Frontal cortex (tissue), 4 donors: ENCODE measurements at places on chromosomes 16 and 17.

- peak; percentile 46 for DNase-seq
Observed at GRCh38 chr16:57801098-57801808, 1.0 kb downstream of the KIFC3 start.

DNA sequence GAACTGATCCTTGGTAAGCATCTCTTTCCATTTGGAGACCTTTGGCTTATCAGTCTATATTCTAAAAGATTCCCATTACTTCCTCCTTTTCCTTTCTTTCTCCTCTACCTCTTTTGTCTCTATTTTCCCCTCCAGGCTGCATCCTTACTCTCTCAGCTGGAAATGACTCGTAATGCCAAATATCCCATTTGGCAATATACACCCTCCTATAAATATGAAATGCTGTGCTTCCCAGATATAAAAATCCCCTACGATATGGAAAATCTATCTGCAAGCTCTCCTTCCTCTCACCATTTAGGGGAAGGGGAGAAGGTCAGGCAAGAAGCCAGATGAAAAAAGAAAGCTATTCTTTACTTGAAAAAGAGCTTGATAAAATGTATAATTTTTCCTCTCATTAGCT lies 39.9 kb downstream of the XPO6 start:
- no peak for DNase-seq

- no peak for DNase-seq
Observed at GRCh38 chr17:81301195-81302144, 6.4 kb upstream of the SLC38A10 start.

DNA sequence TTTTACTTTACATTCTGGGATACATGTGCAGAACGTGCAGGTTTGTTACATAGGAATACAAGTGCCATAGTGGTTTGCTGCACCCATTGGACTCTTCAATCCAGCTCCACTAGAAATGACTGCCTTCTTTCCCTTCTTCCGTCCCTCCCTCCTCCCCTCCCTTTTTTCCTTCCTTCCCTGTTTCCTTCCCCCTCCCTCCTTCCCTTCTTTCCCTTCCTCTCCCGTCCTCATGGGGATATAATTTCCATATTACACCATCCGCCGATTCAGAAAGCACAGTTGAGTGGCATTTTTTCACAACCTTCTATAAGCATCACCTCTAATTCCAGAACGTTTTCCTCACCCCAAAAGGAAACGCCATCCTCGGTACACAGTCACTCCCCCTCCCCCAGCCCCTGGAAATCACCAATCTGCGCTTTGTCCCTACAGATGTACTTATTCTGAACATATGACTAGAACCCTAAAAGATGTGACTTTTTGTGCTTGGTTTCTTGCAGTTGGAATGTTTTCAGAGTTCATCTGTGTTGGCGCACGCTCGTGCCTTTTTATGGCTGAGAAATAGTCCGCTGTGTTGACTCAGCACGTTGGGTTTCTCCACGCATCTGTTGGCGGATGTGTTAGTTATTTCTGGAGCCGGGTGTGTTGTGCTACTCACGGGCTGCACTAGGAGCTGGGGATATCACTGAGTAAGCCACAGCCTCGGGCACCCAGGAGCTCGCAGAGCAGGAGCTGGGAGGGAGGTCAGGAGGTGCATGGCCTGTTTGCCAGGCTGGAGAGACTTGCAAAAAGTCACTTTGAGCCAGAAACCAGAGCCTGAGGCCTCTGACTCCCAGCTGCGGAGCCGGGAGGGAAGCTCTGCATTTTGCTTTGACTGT lies 336.4 kb downstream of the SEC14L1 start:
- peak; percentile 74 for DNase-seq

GRCh38 chr17:78800132-78800931 lies 18.3 kb upstream of the CYTH1 start:
- DNase-seq, result no peak

- DNase-seq, result no peak
Observed at GRCh38 chr17:13176436-13176835, 158.6 kb upstream of the ELAC2 start.

DNA sequence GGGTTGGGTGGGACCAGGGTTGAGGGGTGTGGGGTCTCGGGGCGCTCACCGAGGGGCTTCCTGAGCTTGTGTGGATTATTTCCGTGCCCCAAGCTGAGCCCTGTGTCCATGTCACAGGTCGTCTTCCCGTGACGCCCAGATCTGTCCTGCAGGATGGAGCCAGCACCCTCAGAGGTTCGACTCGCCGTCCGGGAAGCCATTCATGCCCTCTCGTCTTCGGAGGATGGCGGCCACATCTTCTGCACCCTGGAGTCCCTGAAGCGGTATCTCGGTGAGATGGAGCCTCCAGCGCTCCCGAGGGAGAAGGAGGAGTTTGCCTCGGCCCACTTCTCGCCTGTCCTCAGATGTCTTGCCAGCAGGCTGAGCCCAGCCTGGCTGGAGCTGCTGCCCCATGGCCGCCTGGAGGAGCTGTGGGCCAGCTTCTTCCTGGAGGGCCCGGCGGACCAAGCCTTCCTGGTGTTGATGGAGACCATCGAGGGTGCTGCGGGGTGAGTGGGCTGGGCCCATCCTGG lies 1.0 kb downstream of the TELO2 start:
- DNase-seq, result no peak

DNA sequence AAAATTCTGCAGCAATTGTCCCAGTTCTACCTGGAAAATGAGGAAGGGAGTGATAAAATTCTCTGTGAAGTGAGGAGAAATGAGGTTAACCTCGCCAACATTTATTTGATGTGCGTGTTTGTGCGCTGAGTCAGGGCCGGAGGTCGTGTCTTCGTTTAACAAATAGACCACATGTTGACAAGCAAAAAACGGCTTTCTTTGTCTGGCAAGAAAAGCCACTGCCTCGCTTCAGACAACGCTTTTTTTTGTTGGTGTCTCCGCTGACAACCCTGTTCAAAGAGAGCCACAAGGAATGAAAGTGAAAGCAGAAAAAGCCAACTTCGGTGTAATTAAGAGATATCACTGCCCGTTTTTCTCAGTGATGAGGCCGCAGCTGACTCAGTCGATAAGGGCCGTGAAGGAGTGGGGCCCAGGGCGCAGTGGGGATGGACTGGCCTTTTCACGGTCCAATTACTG lies 510.6 kb downstream of the CDH13 start:
- peak; percentile 18 for DNase-seq

- DNase-seq, result no peak
Observed at GRCh38 chr17:28996554-28997096, 9.2 kb downstream of the SEZ6 start.

DNA sequence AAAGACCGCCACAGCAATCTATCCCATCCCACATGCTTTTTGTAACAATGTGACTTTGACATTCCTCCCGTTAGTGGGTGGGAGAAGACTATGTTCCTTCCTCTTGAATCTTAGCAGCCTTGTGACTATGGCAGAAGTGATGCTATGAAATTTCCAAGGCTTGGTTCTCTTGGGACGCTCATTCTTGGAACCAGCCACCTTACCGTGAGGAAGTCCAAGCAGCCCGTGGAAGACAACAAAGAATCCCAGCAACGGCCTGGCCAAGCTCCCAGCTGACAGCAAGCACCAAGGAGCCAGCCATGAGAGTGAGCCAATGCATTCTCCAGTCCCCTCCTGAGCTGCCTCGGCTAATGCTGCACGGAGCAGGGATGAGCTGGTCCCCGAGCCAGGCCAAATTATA lies 62.3 kb downstream of the VPS53 start:
- DNase-seq, result peak; percentile 26

GRCh38 chr17:9087921-9088320 lies 66.6 kb downstream of the NTN1 start:
- DNase-seq, result no peak

GRCh38 chr17:77282524-77283515 lies 142.1 kb downstream of the SEC14L1 start:
- DNase-seq, result no peak

GRCh38 chr17:4017377-4017776 lies 53.1 kb upstream of the ATP2A3 start:
- DNase-seq, result no peak

DNA sequence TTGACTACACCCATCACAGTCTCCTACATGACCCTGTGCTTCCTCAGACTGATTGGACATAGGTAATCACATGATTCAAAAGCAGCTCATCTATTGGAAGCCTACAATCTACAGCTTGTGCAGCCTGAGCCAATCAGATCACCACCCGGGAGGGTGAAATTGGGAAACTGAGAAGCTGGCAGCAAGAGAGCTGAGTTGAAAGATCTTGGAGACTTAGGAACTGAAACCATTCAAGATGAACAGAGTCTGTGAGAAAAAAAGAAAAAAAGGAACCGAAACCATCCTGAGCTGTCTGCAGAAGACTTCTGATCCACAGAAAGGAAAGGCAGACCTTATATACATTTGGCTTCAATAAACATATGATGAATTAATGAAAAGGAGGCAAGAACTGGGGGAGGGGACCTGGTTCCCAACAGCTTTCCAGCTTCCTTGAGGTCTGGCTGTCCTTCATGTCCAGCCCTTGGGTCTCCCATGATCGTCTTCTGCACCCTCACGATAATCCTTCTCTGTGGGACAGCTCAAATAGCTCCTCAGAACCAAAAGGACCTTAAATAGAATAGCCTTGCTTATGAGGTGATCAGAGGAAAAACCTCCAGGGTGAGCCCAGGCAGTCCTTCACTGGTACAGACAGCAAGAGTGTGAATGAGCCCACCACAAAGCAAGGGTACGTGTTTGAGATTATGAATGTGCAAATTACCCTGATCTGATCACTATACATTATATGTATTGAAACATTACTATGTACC lies 32.6 kb downstream of the PLXDC1 start:
- no peak for DNase-seq

GRCh38 chr16:20866145-20866772 lies 33.9 kb downstream of the DCUN1D3 start:
- DNase-seq, result no peak

DNA sequence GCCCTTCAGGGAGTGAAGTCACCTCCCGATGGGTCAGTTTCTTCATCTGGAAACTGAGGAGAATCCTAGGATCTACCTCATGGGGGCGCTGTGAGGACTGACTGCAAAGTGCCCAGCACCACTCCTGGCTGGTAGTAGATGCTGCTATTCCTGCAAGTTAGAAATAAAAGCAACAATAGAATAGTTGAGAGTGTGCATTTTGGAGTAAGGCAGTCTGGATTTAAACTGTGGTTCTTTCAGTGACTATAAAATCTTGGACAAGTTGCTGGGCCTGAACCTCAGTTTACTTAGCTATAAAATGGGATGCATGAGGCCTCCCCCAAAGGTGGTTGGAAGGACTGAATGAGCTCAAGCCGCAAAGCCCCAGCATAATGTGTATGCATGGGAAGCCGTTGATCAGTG lies 70.6 kb downstream of the CYB5B start:
- DNase-seq, result no peak
